Gastrocnemius medialis (tissue), 4 donors: ENCODE measurements at places on chromosomes 3 and 15.

DNA sequence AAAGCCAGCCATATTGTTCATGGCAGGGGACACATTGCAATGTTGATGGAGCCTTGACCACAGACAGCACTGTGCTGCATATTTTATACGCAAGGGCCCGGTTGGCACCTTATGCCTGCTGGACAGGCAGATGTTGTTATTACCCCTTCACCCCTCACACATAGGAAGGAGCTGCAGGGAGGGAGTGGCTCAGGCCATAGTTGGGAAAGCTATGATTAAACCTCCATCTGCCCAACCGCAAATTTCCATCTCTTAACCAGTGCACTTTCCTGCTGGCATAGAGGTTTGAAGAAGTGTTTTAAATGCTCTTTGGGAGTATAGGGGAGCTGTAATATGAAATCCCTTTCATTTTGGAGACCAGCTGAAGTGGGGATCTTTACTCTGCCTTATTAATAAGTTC is 224.7 kb downstream of the CACNA2D3 start:
- DNase-seq = no peak

- DNase-seq = no peak
These were observed 1.6 kb downstream of the USP19 start for GRCh38 chr3:49119036-49119435.

GRCh38 chr3:167120828-167121227 is 259.3 kb downstream of the ZBBX start:
- DNase-seq = no peak

DNA sequence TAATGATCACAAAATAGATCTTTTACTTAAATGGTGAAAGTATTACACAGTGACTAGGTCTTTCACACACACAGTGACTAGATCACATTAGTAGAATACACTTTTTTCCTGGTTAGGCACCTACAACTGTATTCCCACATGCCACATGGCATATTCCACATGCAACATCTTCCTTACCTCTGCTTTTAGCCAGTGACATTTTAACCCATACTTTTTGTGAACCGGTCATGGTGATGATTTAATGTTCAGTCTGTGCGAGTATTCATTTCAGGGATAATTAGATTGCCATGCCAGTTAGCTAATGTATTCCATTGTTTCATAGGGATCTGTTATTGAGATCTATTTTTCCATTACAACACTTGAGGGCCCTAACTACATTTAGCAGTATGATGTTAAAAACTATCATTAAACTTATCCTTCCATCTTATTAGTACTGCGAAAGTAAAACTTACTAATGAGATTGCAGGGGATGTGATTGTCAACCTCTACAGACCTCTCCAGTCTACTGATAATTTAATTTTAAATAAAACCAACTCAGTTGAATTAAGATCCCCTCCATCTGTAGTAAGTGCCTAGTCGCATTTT is 28.3 kb downstream of the TSEN2 start:
- DNase-seq = no peak

- DNase-seq = no peak
These were observed 27.9 kb downstream of the SIDT1 start for GRCh38 chr3:113560271-113560670.

DNA sequence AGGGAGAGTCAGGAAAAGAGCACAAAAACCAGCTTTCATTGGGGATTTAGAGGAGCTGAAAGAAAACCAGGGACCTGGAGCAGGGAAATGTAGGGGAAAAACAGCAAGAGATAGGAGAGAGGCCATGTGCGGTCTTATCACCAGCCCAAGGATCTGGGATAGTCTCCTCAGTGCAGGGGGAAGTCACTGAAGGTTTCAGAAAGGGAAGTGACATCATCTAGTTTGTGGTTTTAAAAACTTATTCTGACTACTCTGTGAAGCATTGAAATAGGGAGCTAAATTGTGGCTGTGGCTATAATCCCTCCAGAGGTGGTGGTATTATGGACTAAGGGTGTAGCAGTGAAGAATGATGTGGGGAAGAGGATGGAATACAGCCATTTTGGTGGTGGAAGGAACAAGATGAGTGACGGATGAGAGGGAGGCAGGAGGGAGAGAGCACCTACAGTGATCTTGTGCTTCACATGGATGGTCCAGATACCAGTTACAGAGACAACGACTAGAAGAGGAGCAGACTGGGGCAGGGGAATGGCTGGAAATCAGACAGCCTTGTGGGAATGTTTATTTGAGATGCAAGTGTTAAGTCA is 72.7 kb downstream of the HMG20A start:
- no peak for DNase-seq

DNA sequence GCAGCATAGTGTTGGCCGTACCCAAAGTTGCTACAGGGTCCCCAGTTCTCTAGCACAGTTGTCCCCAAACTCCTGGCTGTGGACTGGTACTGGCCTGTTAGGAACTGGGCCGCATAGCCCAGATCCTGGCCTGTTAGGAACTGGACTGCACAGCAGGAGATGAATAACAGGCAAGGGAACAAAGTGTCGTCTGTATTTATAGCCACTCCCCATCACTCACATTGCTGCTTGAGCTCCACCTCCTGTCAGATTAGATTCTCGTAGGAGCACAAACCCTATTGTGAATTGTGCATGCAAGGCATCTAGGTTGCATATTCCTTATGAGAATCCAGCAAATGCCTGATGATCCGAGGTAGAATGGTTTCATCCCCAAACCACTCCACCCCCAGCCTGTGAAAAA is 604.0 kb upstream of the LMCD1 start:
- DNase-seq = no peak

GRCh38 chr3:9211155-9211950 is 38.1 kb downstream of the SRGAP3 start:
- DNase-seq = no peak
